Stimulated activated CD8-positive, alpha-beta memory T cell treated with anti-CD3 and anti-CD28 coated beads, Interleukin-12 subunit alpha, Interleukin-12 subunit beta, amount 100 ng/mL, for 4 hours (primary cell): ENCODE measurements at places on chromosomes 16 and 17.

DNA sequence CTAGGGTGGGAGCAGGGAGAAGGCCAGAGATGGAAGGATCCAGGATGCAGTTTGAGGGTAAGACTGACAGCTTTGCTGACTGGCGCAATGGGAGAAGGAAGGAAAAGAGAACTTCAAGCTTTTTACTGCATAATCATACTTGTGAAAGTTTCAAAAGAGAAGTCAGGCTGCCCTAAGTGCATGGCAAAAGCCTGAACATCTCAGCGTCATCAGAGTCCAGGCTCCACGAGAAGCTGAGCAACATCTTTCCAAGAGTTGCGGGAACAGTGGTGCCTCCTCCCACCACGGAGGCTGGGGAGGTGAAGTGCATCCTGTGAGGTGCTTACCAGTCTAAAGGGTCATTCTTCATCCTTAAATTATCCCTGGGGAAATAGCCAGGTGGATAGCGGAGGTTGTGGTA is 26.9 kb upstream of the SLC38A8 start:
- no peak for DNase-seq

DNA sequence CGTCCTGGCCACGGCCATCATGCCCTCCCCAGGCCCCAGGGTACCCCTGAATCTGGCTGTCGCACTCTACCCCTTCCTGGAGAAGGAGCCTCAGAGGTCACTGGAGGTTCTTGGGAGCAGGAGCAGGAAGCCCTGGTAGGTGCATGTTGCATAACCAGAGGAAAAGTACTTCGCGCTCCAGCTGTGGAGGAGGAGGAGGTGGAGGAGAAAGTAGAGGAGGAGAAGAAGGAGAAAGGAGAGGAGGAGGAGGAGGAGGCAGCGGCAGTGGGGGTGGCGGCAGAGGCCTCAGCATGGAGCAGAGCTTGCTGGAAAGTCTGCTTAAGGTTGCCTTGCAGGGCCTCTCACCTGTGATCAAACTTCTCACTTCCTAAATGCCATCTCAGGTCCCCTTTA is 61.8 kb downstream of the BAIAP2 start:
- DNase-seq, result no peak

GRCh38 chr16:59878479-59878878 is 1144.4 kb upstream of the GOT2 start:
- DNase-seq, result no peak

DNA sequence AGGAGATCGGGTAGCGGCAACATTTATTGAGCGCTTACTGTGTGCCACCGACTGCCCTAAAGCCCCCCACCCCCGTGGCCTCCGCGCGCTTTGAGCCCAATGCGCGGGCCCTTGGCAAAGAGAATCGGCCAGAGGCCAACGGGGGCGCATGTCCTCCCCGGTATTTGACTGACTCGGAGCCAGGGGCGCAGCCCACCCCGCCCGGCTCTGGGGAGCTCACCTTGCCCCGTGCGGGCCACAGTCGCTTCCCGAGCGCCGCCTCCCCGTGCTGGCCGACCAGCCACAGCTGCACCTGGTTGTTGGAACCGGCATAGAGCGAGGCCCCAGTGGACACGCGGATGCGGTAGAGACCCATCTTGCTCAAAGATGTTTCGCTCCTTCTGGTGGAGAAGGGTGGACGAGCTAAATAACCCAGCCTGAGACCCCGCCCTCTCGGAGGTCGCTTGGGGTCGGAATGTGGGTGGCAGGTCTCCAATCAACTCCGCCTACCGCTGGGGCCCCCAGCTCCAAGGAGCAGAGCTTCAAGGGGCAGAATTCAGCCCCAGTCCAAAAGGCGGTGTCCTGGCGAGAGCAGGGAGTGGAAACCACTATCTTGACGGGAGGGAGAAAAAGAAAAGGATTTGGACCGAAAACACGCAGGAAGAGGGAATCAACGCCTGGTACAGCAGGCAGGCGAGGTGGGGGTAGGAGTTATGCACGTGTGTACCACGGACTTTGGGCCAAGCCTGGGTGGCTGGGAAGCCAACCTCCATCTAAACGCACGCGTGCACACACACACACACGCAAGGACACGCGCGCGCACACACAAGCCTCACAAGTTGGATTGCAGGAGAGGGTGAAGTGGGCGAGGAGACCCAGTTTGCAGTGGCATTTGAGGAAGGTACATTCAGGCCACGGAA is at the start of gene ALOX15:
ALOX15 (minus strand) TSS at position 382 of the 899 bp plus-strand sequence; CDS start at position 355, 27 bp downstream.
- DNase-seq, result no peak

DNA sequence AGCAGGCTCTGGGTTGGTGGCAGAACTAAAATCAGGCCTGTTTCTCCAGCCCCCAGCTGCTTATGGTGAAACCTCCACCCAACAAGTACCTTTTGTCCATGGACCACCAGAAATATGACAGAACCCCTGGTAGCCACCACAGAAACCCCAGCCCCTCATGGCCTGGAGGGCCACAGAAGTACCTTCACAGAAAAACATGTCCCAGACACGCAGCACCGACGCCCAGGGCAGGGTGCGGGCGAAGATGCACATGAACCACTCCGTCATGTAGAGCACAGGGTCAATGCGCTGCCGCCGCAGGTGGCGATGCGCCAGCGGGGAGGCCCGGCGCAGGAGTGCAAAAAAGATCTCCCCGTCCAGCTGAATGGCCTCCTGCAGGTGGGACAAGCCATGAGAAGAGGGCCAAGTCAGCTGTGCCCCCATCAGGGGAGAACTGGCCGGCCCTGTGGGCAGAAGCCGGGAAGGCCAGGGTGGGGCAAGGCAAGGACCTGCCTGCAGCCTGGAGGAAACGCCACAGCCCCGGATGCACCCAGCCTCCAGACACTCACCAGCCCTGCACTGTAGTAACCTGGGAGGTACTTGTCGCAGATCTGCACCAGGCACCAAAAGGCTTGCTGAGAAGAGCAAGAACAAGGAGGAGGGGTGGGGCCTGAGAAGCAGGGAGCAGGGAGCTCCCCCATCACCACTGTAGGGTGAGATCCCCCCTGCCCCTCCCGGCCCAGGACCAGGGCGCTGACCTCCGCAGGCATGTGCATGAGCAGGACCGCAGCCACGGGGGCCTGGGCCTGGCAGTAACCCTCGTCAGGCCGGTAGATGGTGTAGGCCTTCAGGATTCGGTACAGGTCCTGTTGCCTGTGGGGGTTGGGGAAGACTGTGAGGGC is 4.1 kb upstream of the CD2BP2 start:
- DNase-seq, result no peak

GRCh38 chr16:58449306-58449705 is 50.6 kb upstream of the NDRG4 start:
- DNase-seq, result no peak

DNA sequence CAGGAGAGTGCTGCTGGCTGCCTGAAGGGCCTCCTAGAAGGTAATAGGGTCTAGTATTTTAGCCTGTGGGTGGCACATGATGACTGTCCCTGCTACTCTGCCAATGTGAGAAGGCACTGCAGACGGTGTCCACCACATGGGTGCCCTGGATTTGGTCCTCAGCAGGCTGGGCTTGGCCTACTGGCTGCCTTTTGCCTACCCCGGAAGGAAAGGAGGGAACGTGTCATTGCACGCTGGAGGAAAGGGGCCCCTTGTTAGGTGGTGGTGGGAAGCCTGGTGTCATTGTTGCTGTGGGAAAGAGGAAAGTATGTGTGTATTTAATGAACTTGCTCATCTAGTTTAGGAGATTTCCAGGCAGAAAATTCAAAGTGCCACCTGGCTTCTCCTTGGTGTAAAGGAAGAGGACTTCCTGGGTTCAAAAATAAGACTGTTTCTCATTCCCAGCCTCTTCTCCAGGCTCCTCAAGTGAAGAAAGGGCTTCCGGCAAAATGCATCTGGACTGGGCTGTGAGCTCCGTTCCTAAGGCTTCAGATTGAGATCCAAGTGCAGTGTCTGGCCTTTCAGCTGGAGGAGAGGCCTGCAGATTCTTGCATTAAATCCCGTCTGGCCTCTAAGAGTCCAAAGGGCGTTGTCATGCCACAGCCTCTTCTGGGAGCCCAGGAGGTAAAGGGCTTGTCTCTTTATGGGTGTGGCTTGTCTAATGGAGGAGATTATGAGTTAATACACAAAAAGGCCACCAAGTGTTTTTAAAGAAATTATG is 55.1 kb downstream of the RPTOR start:
- DNase-seq, result no peak

DNA sequence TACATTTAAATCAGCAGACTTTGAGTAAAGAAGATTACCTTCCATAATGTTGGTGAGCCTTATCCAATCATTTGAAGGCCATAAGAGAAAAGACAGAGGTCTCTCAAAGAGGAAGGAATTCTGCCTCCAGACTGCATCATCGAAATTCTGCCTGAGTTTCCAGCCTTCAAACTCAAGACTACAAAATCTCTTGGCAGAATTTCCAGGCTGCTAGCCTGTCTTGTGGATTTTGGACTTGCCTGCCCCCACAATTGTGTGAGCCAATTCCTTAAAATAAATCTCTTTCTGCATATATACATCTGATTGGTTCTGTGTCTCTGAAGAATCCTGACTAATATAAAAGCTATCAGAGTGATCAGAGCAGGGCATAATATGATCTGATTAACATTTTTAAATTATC is 216.6 kb upstream of the CPHXL start:
- no peak for DNase-seq

DNA sequence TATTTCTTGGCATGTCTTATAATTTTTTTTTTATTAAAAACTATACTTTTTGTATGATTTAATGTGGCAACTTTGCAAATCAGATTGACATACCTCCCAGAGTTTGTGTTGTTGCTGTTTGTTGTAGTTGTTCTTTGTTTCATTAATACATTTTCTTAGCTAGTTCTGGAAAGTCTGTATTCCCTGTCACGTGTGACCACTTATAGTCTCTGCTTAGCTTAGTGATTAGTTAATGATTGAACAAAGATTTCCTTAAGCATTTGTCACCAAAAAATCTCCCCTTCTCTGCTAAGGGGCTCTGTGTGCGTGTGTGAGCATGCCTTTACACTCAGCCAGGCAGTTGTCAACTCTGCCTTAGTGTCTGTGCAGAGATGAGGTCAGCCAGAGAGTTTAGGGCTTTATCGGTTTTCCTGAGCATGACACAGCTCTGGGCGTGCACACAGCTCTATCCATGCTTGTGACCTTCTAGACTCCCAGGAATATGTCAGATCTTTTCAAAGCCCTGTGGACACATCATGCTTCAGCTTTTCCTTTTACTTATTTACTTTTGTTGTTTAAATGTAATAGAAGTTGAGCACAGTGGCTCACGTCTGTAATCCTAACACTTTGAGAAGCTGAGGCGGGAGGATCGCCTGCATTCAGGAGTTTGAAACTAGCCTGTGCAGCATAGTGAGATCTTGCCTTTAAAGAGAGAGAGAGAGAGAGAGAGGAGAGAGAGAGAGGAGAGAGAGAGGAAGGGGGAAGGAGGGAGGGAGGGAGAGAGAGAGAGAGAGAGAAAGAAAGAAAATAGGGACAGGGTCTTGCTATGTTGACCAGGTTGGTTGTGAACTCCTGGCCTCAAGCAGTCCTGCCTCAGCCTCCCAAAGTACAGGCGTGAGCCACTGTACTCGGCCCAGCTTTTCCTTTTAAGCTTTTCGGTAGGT is 21.9 kb downstream of the DNAI2 start:
- no peak for DNase-seq

DNA sequence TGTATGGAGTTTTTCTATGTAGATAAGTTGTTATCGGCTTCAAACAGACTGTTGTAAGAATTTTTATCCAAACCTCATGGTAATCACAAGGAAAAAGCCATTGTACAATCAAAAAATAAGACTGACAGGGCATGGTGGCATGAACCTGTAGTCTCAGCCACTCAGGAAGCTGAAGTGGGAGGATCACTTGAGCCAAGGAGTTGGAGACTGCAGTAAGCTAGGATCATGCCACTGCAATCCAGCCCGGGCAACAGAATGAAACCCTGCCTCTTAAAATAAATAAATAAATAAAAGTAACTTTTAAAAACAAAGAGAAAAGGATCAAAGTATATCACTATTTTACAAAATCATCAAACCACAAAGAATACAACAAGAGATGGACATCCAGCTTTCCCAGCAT is 14.4 kb downstream of the OR1A1 start:
- no peak for DNase-seq

DNA sequence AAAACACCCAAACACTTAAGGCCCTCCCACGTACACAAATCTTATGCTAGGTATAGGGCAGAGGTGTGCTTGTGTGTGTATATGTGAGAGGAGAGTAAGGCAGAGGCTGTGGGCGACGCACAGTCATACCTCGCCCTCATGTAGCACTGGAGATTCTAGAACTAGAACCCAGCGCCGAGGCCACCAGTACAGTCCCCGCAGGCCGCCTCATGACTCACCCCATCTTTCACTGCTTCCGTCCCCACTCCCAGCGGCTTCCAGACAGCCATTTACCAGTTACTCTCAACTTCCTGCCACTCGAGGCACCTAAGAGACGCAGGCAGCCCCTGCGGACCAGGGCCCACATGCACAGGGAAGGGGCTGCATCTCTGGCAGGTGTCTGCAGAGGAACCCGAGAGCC is 23.2 kb upstream of the CYTH1 start:
- peak; percentile 51 for DNase-seq

- DNase-seq, result no peak
These were observed 37.8 kb upstream of the MAF start for GRCh38 chr16:79638386-79638785.

DNA sequence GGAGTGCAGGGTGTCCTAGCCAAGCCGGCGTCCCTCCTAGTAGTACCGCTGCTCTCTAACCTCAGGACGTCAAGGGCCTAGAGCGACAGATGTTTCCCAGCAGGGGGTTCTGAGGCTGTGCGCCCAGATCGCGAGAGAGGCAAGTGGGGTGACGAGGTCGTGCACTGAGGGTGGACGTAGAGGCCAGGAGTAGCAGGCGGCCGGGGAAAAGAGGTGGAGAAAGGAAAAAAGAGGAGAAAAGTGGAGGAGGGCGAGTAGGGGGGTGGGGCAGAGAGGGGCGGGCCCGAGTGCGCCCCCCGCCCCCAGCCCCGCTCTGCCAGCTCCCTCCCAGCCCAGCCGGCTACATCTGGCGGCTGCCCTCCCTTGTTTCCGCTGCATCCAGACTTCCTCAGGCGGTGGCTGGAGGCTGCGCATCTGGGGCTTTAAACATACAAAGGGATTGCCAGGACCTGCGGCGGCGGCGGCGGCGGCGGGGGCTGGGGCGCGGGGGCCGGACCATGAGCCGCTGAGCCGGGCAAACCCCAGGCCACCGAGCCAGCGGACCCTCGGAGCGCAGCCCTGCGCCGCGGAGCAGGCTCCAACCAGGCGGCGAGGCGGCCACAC is at the start of gene MMP2:
MMP2 (plus strand) TSS at position 372 of the 603 bp plus-strand sequence. CDS start 282 bp downstream, outside the sequence.
- no peak for DNase-seq

DNA sequence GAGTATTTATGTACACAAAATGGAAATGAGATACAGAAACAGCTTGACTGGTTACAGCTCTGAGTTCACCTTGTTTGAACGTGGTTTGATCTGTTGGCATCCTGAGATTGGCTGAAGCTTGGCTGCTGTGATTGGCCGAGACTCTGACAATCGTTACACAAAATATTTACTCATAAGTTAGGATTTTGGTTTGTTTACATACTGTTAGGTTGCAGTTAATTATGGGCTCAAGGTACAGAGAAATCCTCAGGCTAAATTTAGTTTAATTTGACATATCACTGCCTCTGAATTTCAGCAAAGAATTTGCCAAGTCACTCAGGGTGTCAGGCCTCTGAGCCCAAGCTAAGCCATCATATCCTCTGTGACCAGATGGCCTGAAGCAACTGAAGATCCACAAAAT is 227.3 kb downstream of the COPRS start:
- no peak for DNase-seq

- no peak for DNase-seq
These were observed 6.4 kb downstream of the G6PC3 start for GRCh38 chr17:44076716-44077594.

GRCh38 chr16:84941921-84942320 is 69.4 kb downstream of the ZDHHC7 start:
- no peak for DNase-seq

GRCh38 chr17:75516619-75517296 is 430 bp downstream of the TSEN54 start:
- DNase-seq, result no peak

GRCh38 chr17:41538565-41538991 is 10.5 kb upstream of the KRT19 start:
- DNase-seq, result no peak
